ENCODE measurements at places on chromosomes 1 and 21. TPM values are rescaled to one million over a fixed set of nuclear protein-coding genes. Genes with fewer than 3 reads are reported as not detected.

Gene CHI3L2
- 0.57 TPM for total RNA-seq

GRCh38 chr1:207003210-207003609, 29.3 kb downstream of the C1orf116 start:
- DNase-seq, result no peak

- DNase-seq, result no peak
Measured at GRCh38 chr1:18874600-18874999, 15.1 kb upstream of the TAS1R2 start.

Gene MSTO1
- 25.6 TPM for total RNA-seq

All from cardiac septum (tissue), 1 donor.